Liver (tissue), 10 donors: ENCODE measurements at places on chromosomes 4 and X. TPM values are rescaled to one million over a fixed set of nuclear protein-coding genes. Genes with fewer than 3 reads are reported as not detected.

DNA sequence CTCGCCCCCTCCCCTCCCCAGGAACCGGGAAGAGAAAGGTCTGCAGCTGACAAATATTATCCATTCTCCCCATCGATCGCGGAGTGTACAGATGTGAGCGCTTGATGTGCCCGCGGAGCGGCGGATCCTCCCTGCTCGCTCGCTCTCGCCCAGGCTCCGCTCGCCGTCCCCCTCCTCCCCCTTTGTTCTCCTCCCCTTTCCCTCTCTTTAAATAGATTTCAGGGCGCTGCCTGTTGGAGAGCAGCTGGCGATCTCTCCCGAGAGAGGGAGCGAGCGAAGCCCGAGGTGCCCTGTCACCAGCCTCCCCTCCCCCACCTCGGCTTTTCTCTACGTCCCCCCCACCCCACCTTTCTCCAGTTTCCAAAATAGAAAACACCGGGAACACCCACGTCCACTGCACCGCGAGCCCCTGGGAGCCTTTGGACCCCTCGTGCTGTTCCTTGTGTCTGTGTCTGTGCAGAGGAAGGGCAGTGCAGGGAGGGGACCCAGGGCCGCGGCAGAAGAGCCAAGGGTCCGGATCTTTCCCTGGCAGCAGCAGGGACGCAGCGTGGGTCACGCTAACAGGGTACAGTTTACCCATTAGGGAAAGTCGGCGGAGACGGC is 56.6 kb upstream of the BCOR start:
- DNase-seq = no peak

DNA sequence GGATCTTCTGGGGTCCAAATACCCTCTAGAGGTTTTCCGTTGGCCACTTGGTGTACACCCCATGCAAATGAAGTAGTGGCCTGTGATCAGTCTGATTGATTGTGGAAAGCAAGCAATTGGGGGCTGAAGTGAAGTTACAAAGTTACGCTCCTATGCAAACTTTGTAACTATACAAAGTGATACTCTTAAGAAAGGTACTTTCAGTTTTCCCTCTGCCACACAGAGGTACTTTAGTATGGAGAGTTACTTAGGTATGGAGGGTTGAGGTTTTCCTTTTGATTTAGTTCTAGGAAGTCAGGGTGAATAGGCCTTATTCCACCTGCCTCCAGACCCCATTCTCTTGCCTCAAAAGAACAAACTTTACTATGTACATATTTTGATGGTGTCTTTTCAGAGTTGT is 28.7 kb downstream of the STAG2 start:
- DNase-seq = no peak

GRCh38 chr4:178470996-178471784 is 1029.0 kb upstream of the AGA start:
- no peak for DNase-seq

DNA sequence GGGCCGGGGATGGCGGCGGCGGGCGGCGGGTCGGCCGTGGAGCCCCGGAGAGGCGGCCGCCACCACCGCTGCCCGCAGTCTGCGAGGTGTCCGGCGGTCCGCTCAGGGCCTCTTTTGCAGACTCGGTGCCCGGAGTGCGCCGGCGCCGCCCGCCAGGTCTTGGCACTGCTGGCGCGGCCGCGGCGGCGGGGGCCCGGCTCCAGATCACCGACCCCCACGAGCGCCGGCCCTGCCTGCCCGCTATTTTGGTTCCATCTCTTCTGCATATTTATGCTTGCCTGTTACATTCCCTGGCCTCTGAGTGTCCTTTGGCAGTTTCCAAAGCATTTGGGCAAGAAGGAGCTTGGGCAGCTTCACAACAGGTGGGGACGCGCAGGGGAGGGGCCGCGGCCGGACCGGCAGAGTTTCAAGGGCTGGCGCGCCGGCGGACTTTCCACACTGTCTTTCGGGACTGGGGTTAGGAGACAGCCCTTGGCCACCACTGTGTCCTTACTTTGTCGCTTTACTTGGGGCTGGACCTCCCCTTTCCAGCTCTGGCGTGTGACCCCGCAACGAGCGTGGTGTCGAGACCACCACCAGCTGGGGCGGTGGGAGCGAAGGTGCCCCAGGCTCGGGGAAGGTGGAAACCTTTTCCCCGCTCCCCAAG is 668 bp upstream of the TAPT1 start:
- peak; percentile 72 for DNase-seq

GRCh38 chrX:146208821-146209220 is 391.2 kb downstream of the SLITRK2 start:
- no peak for DNase-seq

GRCh38 chr4:164949448-164950143 is 27.9 kb downstream of the TRIM61 start:
- DNase-seq = no peak

- DNase-seq = no peak
These were observed 868.0 kb downstream of the FAT4 start for GRCh38 chr4:126182786-126183185.

DNA sequence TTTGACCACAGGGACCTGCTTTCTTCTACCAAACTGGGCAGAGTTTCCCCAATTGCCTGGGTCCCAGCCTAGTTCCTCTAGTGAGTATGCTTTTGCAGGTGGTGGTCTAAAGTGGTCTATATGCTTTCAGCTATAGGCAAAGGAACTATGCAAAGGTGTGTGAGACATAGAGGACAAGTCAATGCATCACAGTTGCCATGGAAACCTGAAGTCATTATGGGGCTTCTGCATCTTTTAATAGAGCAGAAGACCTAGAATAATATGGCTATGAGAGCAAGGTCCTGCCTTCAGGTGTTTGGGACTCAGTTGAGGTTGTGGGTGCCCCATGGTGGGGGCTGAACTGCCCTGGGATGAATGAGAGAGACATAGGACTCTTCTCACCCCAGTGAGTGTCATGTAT is 92.1 kb upstream of the RAB40AL start:
- DNase-seq = no peak

DNA sequence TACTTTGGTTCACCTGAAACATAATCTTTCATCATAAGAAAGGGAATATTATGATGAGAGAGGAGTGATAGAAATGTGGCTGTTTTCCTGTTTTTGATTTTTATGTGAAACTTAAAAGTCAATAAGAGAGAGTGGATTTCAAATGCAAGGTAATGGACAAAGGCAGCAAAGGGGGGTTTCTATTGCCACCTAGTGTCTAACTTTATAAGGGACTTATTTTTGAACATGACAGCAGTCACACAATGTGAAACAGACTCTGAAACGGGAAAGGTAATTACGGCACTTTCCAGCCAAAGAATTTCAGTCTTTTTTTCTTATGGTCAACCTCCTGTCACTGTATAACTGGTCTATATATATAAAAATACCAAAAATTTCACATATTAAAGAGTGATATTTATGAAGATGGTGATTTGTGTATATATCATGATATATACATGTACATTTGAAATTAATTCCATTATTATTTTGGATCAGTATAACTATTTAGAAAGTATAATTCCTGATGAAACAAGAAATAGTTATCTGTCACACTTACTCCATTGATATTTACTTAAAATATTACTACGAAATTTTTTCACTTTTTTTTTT is 127.1 kb downstream of the FBXO8 start:
- DNase-seq = no peak

- DNase-seq = no peak
These were observed 109.1 kb upstream of the VMA21 start for GRCh38 chrX:151287954-151288353.

DNA sequence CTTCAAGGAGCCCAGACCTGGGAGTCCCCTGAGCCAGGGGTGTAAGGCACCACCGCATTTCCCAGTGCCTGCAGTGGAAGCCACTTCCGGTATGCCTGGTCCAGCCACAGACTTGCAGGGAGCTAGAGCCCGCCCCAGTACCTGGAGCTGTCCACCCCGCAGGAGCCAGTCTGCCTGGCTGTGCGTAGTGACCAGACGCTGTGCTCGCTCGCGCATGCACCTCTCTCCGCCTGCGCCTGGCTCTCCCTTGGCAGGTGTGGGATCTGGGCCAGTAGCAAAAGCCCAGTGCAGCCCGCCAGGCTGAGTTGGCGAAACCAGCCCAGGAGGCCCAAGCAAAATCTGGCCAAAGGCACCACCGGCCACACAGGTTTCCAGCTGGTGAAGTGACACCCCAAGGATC is 973.7 kb upstream of the AGA start:
- DNase-seq = no peak

DNA sequence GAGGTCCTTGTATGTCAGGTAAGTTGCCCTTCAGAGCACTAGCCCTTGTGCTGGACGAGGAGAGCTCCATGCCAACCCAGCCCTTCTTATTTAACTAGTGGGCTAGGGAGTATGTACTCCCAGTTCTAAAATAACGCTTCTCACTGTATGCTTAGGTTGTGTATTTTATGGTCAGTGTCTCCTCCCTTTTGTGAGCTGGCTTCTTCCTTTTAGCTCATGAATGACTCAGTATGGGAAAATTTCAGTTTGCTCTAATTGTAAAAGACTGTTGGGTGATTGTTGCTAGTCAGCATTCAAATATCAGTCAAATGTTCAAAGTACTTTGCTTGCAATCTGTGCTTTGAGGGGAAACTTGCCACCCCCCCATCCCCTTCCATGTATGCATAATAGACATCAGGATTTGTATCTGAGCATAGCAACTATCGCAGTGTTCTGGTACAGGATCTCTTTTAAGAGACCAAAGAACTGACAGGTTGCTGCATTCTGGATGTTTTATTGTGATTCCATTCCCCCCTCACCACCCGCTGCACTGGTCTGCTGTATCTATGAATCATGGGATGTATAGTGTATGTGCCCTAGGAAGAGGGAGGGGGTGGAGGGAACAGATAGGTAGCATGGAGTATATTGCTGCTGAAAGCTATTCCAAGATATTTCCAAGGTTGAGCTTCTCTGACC is 34.7 kb downstream of the DLG3 start:
- DNase-seq = no peak

GRCh38 chr4:85486425-85487086 is 11.6 kb downstream of the ARHGAP24 start:
- no peak for DNase-seq

DNA sequence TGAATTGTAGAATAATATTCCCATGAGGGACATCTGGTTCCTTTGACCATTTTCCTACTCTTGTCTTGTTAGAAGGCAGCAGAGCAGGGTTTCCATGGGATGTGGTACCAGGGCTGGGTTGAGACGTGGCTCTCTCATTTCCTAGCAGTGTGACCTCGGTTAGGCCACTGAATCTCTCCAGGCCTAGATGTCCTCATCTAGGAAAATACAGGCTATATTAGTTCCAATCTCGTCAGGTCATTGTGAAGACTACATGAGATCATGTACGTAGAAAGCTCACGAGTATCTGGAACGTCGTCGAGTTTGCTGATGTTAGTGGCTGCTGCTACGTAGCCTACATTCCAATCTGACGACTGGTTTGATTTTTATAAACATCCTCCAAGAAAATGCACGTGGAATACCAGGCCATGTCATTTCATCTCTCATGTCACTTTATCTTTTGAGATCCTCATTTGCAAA is 278.2 kb upstream of the GATB start:
- DNase-seq = no peak

GRCh38 chr4:81684352-81684751 is 212.6 kb upstream of the RASGEF1B start:
- DNase-seq = no peak

DNA sequence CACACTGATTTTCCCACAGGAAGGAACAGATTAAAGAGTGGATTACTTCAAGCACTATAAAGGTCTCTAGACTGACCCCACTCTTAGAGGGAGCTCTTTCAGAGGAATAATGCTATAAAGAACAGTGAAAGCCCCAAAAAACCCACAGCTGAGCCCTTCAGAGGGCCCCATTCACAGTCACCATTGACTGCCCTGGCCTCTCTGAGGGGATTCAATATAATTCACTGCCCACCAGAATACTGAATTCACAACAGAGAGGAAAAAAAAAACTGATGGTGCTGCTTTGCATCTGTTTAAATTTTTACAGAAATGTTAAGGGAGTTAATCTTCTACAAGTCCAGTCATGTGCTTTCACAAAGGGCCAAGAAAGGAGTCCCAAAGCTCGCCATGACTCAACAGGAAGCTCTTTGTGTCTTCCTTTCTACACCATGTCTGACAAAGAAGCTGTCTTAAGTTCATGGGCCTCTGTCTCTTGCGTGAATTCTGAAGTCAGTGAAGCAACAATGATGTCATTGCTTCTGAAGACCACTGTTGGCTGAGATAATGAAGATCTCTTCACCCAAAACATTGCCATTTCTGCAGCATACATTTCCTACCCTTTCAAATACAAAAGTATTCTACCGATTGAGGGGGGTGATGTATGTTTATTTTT is 174.9 kb downstream of the ADAMTS3 start:
- DNase-seq = no peak

DNA sequence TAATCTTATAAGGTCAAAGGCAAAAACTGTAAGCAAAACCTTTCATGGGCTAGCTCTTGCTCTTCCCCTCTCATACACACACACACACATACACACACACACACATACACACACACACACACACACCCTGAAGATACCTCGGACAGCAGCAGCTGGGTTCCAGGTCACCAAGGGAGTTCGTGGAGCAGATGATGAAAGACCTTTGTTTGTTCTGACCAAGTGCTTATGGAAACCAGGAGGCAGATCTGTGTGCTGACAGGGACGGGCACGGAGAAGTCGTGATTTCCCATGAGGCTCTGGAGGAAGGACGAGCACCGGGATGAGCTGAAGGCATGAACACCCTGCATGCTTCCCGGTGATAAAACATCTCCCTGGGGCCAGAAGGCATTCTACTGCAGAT is 35.4 kb upstream of the CRMP1 start:
- no peak for DNase-seq

- DNase-seq = no peak
These were observed 230.3 kb upstream of the ARHGAP24 start for GRCh38 chr4:85244638-85245037.

DNA sequence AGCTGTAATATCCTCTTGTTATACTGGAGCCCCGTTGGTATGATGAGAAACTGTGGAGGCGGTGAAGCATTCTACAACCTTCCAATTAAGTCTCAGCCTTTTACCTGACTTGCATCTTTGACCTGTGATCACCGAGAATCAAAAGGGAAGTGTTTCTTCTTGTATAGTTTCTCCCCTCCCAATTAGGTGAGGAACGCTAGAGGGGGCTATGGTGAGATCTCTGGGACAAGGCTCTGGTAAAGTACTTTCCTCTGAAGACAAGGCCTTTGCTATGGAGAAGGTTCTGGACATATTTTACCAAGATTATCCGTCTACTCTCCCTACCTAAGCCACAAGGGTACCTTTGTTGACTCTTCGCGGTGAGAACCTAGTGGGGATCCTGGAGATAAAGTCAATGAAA is 111.3 kb downstream of the CBLL2 start:
- DNase-seq = no peak

DNA sequence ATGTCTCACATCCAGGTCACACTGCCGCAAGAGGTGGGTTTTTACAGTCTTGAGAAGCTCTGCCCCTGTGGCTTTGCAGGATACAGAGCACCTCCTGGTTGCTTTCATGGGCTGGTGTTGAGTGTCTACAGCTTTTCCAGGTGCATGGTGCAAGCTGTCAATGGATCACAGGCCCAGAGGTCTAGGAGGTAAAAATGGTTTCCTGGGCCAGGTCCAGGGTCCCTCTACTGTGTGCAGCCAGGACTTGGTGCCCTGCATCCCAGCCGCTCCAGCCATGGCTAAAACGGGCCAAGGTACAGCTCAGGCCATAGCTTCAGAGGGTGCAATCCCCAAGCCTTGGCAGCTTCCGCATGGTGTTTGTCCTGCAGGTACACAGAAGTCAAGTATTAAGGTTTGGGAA is 434.1 kb upstream of the GALNT7 start:
- no peak for DNase-seq

GRCh38 chrX:110569506-110569905 is 210.9 kb downstream of the RTL9 start:
- DNase-seq = no peak

Gene ANKRD50
- polyA plus RNA-seq = 2.4 TPM

Gene SRPX
- 15.3 TPM for polyA plus RNA-seq

Gene SOWAHB
- polyA plus RNA-seq = 10.2 TPM

Gene DNAAF6
- polyA plus RNA-seq = not detected

Gene UCP1
- not detected for polyA plus RNA-seq

Gene DUSP9
- polyA plus RNA-seq = 0.90 TPM
